ENCODE measurements at places on chromosomes 12 and 14.

- DNase-seq, result peak; percentile 13
Observed at GRCh38 chr12:75455839-75456238, 24.7 kb upstream of the GLIPR1 start.

DNA sequence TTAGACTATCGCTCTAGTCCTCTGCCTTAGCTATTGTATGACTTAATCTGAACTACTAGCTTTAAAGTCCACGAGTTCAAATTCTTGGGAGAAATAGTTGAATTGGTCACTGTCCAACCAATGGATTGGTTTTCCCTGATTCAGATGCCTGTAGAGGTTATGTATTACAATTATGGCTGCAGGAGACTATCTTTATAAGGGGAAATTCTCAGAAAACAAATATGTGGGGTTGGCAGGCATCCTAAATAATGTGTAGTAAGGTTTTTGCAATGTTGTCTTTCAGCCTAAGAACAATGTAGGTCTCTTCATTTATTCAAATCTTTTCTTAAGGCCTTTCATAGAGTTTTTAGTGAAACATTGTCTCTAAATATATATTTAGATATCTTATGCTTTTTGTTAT is 26.9 kb downstream of the MYRFL start:
- DNase-seq, result no peak

- DNase-seq, result no peak
Observed at GRCh38 chr12:46886541-46887041, 60.8 kb upstream of the SLC38A4 start.

DNA sequence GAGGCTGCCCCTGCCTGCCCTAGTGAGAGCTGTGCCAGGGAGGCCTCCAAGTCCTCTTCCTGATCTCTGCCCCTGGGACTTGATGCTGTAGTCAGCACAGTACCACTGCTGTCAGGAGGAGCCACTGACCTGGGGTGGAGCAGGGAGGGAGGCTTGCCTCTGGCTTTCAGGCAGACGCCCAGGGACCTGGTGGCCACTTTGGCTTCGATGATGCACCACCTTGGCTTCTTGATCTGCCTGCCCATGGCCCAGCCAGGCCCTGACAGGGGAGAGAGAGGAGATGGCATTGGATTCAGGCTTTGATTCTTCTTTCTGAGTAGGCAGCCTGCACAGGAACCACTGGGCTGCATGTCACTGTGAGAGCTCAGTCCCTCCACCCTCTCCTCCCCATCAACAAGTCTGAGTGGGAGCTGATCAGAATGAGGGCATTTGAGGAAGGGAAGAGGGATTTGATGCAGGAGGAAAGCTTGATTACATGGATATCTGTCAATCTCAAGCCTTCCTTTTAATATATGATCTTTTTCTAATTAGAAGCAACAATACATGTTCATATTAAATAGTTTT is 24.7 kb downstream of the TMEM63C start:
- no peak for DNase-seq

DNA sequence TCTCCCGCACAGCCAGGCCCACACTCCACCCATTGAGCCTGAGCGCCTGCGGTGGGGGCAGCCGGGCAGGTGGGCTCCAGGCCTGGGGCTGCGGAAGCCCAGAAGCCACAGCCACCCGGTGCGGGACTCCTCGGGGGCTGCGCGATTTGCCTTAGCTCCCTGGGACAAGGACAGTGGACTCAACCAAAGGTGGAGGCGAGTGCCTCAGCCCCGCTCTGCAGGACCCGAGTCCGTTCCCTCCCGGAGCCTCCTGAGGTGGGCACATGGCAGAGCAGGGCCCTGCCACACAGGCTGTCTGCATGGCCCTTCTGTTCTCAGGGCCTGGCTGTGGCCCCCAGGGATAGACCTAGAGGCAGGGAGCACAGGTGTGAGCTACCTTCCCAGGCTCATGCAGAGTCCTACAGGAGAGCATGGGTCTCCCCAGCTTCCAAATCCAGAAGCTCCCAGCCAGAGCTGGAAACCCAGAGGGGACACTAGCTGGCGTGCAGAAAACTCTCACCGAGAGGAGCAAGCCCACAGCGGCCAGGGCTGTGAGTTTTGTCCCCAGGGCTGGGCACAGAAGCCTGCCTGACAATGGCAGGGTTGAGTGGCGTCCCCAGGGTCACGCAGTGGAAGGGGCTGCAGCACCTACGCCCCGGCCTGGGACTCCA is 22.2 kb upstream of the LRTM2 start:
- DNase-seq, result no peak

GRCh38 chr14:27613102-27613501 is 1015.3 kb upstream of the NOVA1 start:
- no peak for DNase-seq

DNA sequence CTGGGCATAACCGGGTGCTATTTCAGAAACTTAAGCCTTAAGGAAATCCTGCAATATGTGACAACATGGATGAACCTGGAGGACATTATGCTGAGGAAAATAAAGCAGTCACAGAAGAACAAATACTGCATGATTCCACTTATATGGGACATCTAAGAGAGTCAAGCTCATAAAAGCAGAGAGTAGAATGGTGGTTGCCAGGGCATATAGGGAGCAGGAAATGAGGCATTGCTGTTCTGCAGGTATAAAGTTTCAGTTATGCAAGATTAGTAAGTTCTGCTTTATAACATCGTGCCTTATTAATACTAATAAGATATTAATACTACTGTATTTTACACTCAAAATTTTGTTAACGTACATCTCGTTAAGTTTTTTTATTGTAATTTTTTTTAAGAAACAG is 124.2 kb upstream of the ATF1 start:
- DNase-seq, result no peak

- DNase-seq, result no peak
Observed at GRCh38 chr14:96011131-96011530, 28.0 kb upstream of the C14orf132 start.

DNA sequence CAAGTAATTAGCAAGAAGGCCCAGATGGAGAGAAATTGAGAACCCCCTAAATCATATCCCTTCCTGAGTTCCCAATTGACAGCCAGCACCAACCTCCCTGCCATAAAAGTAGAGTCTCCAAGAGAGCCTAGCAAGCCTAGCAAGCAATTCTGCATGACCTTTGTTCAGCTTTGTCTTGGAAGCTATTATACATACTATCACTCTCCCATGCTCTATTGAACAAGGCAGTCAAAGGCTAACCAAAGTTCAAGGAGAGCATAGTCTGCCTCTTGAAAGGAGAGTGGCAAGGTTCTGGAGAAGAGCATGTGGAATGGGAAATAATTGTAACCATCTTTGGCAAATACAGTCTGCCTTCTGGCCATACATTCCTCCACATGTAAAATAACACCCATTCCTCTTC is 7.8 kb downstream of the ACOT4 start:
- no peak for DNase-seq

DNA sequence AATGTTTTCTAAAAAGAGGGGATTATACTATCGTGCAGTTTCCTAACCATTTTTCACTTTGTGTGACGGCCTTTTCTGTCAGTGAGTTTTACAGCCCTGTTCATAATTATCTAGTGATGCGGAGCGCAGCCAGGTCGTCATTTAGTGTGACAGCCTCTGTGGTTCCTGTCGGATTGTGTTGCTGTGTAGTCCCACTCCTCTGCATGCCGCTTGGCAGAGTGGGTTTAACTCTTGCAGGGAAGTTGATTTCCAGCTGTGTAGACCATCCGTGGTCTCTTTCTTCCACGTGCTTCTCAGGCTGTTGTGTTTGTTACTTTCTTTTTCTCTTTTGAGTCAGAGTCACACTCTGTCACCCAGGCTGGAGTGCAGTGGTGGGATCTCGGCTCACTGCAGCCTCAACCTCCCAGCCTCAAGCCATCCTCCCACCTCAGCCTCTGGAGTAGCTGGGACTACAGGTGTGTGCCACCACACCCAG is 8.6 kb downstream of the RAN start:
- peak; percentile 47 for DNase-seq

GRCh38 chr14:41482861-41483260 is 123.8 kb upstream of the LRFN5 start:
- DNase-seq, result no peak

GRCh38 chr14:81178063-81178462 is 42.7 kb downstream of the GTF2A1 start:
- DNase-seq, result peak; percentile 15

- DNase-seq, result no peak
Observed at GRCh38 chr14:102907303-102907844, 15.1 kb upstream of the AMN start.

GRCh38 chr12:617304-617915 is 45.8 kb downstream of the NINJ2 start:
- peak; percentile 39 for DNase-seq

GRCh38 chr12:62158013-62158412 is 102.2 kb upstream of the USP15 start:
- no peak for DNase-seq

GRCh38 chr12:58321414-58321813 is 380.0 kb downstream of the ATP23 start:
- DNase-seq, result no peak

DNA sequence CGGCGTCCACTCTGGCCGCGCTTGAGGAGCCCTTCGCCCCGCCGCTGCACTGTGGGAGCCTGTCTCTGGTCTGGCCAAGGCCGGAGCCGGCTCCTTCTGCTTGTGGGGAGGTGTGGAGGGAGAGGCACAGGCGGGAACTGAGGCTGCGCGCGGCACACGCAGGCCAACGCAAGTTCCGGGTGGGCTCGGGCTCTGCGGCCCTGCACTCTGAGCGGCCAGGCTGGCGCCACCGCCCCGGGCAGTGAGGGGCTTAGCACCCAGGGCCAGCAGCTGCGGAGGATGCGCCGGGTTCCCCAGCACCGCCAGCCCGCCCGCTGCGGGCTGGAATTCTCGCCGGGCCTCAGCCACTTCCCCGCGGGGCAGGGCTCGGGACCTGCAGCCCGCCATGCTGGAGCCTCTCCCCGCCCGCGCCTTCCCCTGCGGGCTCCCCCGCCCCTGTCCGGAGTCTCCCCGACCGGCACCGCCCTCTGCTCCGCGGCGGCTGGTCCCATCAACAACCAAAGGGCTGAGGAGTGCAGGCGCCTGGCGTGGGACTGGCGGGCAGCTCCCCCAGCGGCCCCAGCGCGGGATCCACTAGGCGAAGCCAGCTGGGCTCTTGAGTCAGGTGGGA is 921.2 kb upstream of the FOXG1 start:
- no peak for DNase-seq

- DNase-seq, result peak; percentile 27
Observed at GRCh38 chr12:113161415-113162016, 12.0 kb downstream of the CFAP73 start.

- peak; percentile 2 for DNase-seq
Observed at GRCh38 chr14:99192028-99192621, 79.9 kb downstream of the BCL11B start.

GRCh38 chr14:23009483-23009938 is 432 bp downstream of the C14orf93 start:
- no peak for DNase-seq

- no peak for DNase-seq
Observed at GRCh38 chr14:54562334-54562733, 4.6 kb upstream of the SAMD4A start.

GRCh38 chr12:19410629-19411185 is 28.6 kb upstream of the AEBP2 start:
- DNase-seq, result no peak

DNA sequence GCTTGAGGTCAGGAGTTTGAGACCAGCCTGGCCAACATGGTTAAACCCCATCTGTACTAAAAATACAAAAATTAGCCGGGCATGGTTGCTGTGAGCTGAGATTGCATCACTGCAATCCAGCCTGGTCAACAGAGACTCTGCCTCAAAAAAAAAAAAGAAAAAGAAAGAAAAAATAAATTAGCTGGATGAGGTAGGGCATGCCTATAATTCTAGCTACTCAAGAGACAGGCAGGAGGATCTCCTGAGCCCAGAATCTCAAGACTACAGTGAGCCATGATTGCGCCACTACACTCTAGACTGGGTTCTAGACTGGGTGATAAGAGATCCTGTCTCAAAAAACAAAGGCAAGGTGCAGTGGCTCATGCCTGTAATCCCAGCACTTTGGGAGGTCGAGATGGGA is 16.9 kb downstream of the PPP4R3A start:
- no peak for DNase-seq

GRCh38 chr14:103540821-103541708 is 12.1 kb downstream of the TRMT61A start:
- DNase-seq, result no peak

- no peak for DNase-seq
Observed at GRCh38 chr14:106414464-106414863, 888.1 kb downstream of the TMEM121 start.

DNA sequence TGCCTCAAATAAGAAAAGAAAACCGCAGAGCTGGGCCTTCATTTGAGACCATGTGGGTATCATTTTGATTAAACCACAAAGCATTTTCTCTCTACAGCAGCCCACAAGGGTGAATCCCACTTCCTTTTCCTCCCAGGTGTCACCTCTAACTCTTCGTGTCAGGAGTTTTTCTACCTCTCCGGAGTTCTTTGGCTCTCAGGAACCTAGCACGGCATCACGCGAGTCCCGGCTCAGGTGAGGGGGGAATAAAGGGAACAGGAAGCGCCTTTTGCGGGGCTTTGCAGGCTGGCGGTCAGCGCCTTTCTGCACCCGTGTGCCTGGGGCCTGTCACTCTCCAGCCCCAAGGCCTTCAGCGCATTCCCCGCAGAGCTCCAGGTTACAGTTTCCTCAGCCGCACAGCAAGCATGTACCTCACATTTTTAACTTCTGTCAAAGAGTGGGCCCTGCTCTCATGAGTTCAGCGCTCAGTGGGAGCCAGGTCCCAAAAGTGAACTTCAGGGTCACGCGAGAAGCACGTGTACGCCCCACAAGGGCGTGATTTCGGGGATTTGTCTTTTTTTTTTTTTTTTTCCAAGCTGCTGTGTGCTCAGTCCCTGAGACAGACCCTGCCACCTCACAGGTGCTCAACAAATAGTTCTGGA is 740 bp upstream of the PRPF40B start:
- DNase-seq, result peak; percentile 84

GRCh38 chr14:32622742-32623141 is 293.6 kb downstream of the AKAP6 start:
- DNase-seq, result no peak

- DNase-seq, result no peak
Observed at GRCh38 chr14:26730929-26731618, 133.2 kb upstream of the NOVA1 start.

GRCh38 chr12:87150969-87151662 is 878.1 kb downstream of the C12orf50 start:
- DNase-seq, result no peak

GRCh38 chr12:14430394-14430986 is 65.0 kb downstream of the ATF7IP start:
- DNase-seq, result no peak

GRCh38 chr12:85669911-85670310 is 166.3 kb downstream of the RASSF9 start:
- no peak for DNase-seq

GRCh38 chr12:59823567-59823966 is 227.7 kb downstream of the SLC16A7 start:
- no peak for DNase-seq

GRCh38 chr12:49689785-49690184 is 17.4 kb downstream of the FMNL3 start:
- DNase-seq, result no peak

GRCh38 chr12:22625762-22626294 is 857 bp downstream of the ETNK1 start:
- peak; percentile 55 for DNase-seq

DNA sequence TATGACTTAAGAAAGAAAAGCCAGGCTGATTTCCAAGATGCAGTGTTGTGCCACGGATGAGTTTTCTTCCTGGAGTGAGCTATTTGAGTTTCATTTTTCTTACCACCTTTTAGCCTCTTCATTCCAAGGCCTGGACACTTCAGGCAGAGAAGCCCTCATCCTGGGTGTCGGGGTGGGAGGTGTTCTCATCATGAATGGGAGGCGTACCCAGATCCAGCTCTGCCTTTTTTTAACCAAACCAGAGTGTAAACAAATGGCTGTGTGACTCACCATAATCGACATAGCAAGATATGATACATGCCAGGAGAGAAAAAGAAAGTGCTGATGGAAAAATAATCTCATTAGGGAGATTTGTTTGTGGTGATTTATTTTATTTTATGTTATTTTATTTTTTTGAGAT is 79.9 kb downstream of the ARF6 start:
- DNase-seq, result no peak
